ENCODE measurements at places on chromosomes 4 and X.

- no peak for DNase-seq
Measured at GRCh38 chr4:25031077-25031621, 403 bp upstream of the LGI2 start.

DNA sequence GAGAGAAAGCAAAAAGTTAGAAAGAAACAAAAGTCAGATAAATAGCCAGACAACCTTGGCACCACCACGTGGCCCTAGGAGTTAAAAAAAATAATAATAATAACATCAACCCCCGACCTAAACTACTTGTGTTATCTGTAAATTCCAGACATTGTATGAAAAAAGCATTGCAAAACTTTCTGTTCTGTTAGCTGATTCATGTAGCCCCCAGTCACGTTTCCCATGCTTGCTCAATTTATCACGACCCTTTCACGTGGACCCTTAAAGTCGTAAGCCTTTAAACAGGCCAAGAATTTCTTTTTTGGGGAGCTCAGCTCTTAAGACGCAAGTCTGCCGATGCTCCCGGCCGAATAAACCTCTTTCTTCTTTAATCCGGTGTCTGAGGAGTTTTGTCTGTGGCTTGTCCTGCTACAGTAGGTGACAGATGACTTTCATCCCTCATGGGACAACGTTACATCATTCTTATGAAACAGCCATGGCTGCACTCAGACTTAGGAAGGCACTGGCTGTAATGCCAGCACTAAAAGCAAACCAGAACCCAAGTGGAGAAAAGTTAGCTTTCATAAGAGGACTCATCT is 520 bp downstream of the ACOX3 start:
- no peak for DNase-seq

GRCh38 chr4:107392951-107393350 is 327.1 kb downstream of the PAPSS1 start:
- DNase-seq = no peak

DNA sequence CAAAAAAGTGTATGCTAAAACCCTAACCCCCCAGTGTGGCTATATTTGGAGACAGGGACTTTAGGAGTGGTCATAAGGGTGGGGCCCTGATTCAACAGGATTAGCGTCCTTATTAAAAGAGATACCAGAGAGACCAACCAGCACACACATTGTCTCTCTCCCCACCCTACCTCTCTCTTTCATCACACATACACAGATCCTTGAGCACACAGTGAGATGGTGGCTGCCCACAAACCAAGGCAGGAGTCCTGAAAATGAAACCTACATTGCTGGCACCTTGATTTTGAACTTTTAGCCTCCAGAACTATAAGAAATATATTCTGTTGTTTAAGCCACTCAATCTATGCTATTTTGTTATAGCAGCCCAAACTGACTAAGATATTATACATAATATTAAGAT is 224.2 kb downstream of the KDR start:
- DNase-seq = no peak

DNA sequence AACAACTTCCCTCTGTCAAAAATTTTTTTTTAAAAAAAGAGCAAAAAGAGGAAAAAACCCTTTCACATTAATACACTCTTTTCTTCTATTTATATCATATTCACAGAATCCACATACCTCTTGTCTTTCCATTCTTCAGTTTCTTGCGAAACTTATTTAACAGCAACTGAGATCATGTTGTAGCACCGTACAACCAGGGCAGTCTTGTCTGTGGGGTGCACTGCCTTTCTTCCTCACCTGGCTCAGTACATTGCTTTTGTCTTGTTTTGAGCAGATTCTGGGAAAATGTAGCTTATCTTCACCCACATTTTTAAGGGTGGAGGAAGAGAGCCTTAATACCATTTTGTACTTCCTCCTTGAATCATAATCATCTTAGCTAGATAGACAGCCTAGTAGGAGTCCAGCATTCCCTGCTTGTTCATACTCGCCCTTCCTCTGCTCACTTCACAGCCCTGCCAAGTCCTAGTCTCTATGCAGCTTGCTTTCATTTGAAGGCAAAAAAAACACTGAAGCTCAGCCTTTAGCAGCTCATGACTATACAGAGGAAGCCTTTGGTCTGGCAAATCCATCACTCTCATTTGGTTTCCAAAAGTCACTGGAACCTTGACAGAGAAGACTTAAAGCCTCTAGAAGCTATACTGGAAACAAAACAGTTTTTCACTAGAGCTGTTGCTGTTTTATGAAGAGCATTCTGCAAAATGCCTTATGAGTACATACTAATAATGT is 140.6 kb upstream of the BANK1 start:
- no peak for DNase-seq

GRCh38 chrX:66051980-66052379 is 12.1 kb upstream of the VSIG4 start:
- DNase-seq = no peak

DNA sequence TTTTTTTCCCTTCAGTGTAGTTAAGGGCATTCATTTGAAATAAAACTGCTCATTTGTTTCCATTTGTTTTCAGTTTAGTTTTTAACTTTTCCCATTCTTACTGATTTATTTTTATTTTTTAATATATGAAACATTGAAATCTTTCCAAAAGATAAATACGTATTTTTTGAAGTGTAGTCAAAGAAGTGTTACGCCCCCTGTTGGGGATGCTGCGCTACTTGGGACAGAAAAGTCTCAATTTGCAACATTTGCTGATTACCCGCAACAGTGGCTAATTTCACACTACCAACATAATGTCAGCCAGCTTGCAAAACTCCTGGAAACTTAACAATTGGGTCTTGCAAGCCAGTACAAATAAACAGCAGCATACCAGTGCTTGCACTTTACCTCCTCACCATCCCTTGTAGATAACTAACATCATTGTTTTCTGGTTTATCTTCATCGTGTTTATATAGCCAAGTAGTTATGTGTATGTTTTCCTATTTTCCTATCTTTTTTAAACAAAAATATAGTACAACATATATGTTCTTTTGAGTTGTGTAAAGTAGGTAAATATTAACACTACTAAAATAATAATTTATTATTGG is 158.6 kb downstream of the STPG2 start:
- no peak for DNase-seq

DNA sequence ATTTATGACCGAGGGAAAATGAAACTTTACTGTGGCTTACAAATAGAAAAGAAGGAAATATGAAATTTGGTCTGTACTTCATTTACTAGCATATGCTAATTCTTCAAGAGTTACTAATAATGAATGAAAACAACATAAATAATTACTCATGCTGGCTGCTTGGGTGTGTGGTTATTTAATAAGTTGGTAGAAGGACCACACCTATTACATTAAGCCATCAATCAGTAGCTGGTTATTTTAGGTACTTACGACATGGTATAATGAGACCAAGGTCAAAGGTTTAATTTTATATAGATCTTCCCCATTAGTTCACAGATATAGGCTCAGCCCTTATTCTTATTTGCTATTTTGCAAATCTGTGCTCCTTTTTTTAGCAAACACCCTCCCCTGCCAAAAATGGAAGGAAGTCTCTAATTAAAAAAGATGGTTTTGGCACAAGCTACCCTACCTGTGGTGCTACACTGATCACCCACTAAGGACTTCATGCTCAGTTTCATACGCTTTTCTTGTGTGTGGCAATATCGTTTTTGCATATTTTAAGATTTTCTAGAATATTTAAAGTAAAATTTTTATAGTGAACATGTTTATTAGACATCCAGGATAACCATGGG is 14.1 kb downstream of the TMPRSS11D start:
- DNase-seq = no peak

DNA sequence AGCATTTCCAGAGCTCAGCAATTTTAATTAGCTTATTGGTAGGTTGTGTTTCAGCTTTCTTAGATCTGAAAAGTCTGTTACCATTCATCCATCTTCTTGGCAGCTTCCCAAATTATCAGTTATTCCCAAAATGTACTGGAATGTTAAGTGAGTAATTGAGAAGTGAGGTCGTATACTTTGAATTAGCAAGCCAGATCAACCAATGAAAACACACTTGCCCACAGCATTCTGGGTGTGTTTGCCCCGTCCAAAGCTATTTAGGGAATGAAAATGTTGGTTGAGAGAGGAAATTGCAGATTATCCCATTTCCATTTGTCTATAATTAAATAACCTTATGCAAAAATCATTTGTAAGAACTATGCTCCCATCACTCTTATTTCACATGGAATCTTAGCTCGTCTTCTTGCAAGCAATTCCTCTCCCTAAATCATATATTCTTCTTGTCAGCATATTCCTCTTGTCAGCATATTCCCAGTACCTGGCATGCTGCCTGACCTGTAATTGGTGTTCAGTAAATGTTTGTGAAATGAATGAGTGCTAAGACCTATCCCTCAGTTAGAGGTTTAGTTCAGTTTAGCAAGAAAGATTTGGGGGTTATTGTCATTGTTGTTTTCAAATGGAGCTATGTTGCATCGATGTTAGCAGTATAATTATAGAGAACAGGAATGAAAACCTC is 23.3 kb upstream of the ANTXR2 start:
- DNase-seq = no peak

DNA sequence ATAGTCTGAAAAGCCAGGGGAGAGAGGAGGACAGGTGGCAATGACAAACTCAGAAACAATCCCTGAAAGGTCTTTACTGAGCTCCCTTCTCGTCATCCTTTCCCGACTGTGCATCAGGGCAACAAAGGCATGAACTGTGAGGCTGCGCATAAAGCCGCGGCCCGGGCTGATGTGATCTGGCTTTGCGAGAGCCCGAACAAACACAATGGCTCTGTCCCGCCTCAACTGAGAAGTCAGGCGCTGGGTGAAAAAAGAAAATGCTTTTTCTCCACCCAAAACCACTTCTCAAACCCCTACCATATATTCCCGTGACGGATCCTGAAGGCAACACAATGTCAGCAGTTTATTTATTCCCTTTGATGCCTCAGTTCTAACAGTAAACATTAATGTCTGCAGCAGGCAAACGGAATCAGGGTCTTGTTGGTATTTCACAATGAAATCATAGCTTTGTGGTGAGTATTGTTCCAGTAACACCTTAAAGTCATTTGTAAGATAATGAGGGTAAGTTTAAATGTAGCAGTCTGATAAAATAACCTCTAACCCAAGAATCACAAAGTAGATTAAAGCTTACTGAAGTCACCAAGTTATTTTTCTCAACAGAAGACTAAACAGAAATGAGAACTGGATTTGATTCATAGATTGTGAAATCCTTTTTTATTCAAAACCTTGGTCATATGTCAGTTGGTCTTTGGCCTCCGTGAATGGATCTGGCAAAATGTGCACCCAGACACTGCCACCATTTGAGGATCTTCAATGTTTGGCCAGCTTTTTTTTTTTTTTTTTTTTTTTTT is 67.4 kb downstream of the APBB2 start:
- no peak for DNase-seq

DNA sequence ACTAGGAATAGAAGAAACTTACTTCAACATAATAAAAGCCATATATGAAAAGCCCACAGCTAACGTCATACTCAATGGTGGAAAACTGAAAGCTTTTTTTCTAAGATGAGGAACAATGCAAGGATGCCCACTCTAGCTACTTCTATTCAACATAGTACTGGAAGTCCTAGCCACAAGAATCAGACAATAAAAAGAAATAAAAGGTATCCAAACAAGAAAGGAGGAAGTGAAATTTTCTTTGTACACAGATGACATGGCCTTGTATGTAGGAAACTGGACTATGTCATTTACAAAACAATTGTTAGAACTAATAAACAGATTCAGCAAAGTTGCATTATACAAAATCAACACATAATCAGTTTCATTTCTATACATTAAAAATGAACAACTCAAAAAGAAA is 25.5 kb upstream of the NXT2 start:
- DNase-seq = no peak

DNA sequence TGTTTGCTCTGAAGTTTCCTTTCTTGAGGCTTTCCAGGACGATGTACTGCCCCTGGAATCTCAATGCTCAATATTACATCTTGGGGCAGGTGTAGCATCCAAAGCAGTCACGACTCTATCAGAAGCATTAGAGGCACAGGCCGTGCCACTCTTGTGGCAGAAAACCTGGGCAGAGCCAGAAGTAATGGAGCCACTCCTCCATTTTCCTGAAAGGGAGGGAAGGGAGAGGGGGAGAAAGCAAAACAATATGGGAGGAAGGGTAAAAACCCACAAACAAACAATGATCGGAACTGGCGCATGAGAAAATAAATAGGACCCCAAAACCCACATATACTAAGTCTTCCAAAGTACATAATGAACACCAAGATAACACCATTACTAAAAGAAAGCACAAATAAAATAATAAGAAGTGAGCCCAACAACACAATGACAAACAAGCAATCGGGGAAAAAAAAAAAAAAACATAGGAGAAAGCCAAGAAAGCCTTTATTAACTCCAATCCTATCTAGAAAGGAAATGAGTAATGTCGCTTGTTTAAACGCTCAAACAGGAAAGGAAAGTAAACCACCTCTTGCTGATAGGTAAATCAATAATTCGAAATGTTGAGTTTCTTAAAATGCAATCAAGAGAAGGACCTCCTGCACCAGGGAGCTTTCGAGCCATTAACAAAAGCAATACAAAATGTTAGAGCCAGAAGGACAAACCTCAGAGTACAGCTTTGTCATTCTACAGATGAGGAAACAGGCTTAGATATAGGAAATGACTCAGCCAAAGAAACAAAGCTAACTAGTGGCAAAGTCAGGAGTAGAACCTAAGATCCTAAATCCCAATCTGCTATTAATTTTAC is 117.4 kb downstream of the ATRX start:
- DNase-seq = no peak

DNA sequence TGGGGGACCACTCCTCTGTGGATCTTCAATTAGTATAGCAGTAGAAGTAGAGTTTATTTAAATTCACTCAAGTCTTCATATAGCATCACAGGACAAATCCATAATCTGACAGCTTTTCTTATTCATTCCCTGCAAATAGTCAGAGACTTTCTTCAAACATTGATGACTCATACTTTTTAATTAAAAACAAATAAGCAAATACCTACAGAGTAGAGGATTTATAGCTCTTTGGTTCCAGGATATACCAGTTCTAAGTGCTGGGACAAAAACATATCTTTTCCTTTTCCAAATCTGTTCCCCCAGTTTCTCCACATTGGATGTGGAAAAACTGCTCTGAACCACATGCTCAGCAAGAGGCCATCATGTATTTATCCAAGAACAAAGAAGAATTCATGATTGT is 24.1 kb downstream of the EMCN start:
- DNase-seq = no peak

DNA sequence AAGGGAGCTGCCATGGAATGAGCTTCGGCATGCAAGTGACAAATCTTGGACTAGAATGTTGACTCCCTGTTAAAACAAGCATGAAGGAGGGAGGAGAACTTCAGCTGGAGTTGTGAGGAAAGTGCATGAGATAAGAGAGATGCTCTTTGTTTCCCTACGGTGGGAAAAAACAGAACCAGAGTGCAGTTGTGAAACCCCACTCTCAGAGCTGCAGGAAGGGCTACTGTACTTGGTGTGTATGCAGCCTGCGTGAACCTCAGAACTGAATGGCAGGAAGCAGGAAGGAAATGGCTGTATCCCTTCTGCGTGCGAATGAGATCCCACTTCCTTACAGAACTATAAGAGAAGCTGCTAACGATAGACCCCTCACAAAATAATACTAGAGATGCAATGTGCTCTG is 57.2 kb downstream of the EGF start:
- DNase-seq = no peak

DNA sequence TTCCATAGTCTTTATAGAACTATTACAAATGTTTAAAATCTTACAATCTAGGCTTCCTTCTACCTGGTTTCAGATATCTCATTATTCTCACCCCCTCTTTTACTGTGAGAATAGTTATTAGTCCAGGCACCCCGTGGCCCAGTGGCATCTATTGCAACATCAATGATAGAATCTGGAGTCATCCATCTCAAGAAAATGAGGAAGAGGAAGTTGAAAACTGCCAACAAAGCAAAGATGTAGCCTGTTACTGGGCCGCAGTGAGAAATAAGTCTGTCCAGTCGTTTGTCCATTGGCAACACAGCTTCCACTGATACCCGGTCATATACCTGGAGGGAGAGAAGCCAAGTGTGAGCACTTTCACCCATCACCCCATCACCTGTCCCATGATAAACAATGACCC is 6.0 kb upstream of the ASB11 start:
- no peak for DNase-seq
